ENCODE measurements at places on chromosomes 5 and 9. TPM values are rescaled to one million over a fixed set of nuclear protein-coding genes. Genes with fewer than 3 reads are reported as not detected.

The TAS2R1 gene
- total RNA-seq: not detected

- DNase-seq: no peak
Measured at GRCh38 chr9:81601639-81602623, 87.4 kb downstream of the TLE1 start.

DNA sequence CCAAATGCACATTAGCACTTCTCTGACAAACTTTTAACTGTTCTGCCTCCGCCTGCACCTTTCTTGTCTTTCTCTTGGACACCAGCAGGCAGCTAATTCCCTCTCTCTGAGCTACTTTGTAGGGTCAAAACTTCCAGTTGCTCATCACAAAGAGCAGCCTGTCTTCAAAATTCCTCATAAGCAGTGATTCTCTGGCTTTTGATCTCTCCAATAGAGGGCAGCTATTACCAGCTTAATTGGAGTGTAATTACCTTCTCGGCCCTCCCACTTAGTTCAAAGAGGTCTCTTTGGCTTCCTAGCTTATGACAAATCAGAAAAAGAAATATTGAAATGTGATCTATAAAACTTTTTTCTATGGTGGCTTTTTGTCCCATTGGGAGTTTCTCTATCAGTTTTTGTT lies 43.6 kb upstream of the RAD23B start:
- no peak for DNase-seq

- DNase-seq: no peak
Measured at GRCh38 chr9:94097788-94098414, 13.6 kb downstream of the PTPDC1 start.

DNA sequence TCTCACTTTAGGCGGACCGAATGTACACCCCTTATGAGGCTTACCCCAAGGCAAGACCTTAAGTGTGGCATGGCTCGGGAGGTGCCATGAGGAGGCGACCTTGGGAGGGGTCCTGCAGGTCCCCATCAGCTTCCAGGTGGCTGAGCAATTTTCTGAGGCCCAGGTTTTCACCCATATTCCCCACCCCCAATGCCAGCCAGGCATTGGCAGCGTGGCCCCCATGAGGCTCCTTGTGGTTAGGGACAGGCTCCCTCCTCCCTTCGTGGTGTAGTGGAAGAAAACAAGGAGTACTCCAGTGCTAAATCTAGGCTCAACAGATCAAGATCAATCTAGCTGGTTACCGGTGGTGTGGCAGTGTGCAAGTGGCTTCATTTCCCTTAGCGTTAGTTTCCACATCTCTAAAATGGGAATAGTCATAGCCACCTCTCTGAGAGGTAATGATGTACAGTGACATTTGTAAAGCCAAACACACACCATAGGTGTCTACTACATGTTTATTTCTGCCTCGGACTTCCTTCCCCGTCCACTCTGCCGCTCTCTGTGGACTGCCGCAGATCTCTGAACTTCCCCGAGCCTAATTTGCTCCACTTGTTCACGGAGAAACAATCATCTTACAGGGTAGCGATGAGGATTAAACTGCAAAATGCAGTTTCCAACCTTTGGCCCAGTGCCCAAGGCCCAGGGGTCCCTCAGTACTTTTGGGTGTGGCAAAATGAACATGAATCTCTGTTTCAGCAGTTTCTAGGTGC lies 8.4 kb downstream of the LHX2 start:
- no peak for DNase-seq
